ENCODE measurements at places on chromosomes 11 and 22.
A peak's percentile ranks its signal among the peaks of the same experiment; 100 is the strongest.

- peak; percentile 52 for DNase-seq
Observed at GRCh38 chr11:105211806-105212554, 72.4 kb upstream of the CARD18 start.

DNA sequence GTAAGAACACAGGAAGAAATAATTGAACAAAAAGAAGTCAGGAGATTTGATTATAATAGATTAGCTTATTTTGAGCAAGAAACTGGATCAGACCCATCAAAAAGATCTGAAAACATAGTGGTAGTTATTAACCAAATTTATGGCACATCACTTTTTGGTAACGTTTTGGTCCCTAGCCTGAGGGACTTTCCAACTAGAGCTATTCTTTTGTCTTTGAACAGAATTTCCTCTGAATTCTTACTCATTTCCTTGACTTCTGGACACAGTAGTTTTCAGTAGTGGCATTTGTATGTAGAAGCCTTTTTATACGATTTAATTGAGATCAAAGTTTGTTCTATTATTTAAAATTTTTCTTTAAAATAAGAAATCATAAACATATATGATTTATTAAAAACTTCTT is 96.5 kb upstream of the PDGFD start:
- DNase-seq = no peak

DNA sequence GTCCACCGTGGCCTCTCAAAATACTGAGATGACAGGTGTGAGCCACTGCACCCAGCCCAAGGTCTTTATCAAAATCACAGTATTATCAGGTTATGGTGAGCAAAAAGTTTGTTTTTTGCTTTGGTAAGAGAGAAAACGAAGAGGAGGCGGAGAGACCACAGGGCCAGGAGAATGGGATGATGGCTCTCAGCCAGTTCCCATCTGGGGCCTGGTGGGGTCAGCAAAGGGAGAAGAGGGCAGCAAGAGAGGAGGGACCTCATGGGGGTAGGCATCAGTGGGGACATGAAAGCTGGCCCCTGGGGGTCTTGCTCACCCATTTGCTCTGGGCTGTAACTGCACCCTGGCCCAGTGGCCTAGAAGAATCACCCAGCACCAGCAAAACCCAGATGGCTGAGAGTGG is 190.2 kb downstream of the SHANK2 start:
- no peak for DNase-seq

- DNase-seq = no peak
Observed at GRCh38 chr11:69243496-69244200, 50.3 kb upstream of the MYEOV start.

DNA sequence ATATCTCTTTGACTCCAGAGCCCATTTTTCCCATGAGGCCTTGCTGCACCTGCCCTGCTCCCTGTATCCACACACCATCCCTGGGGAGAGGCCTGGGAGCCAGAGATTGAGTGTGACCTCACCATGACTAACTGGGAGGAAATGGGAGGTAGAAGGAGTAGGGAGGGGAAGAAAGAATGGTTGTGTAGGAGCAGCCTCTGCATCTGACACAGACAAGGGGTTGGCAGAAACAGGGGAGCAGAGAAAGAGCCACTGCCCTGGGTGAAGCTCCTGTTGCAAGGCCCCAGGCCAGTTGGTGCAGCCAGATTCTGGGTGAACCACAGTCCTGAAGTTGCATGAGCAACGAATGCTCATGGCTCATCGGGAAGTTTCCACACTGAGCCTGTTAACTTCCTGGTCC is 32.4 kb downstream of the POU2F3 start:
- no peak for DNase-seq

DNA sequence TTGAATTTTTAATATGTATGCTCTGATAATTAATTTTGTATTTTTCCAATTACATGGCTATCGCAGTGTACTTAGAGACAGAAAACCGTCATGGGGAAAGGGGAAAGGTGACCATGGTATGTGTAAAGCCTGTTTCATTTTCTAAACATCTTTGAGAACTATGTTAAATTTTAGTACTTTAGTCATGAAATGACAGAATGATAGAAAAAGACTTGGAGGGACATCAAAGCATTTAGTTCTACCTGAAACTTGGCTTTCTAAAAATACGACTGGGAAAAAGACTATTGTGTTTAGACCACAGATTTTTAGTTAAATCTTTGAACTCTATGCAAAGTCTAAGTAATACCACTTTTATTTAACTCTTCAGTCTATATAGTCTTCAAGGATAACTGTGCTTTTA is 54.1 kb downstream of the MAML2 start:
- DNase-seq = no peak

DNA sequence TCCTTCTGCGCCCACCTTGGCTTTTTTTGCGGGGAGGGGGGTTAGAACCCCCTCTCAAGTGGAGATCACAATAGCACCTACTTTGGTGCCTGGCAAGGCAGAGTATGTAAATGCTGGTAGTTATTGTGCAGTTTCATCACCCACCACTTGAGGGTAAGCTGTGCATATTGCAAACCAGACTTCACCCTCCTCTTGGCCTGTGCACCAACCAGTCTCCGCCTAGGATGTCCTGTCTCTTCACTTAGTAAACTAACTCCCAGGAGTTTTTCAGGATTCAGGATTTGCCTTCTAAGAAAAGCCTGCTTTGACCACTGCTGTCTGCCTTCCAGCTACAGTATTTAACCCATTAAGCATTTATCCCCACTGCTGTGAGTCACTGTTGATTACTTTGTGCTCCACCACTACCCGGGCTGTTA is 2.0 kb upstream of the UBXN1 start:
- DNase-seq = peak; percentile 87

GRCh38 chr11:118341815-118342489 is 553 bp downstream of the CD3D start:
- no peak for DNase-seq

DNA sequence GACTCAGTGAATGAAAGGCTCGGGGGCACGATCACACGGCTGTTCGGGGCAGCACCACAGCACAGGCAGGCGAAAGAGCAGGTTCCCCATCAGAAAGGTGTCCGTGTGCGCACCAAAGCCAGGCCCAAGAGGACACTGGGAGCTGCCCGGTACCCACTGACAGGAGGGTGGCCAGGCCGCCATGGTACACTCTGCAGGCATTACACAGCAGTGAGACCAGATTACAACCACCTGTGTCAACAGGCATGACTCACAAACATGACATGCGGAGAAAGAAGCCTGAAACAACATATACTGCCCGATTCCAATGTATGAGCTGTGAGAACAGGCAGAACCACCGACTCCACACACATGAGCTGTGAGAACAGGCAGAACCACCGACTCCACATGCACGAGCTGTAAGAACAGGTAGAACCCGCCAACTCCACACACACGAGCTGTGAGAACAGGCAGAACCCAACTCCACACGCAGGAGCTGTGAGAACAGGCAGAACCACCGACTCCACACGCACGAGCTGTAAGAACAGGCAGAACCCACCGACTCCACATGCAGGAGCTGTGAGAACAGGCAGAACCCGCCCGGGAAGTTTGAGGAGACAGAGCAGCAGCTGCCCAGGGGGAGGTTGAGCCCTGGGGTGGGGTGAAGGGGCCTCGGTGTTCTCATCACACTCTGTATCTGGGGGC is 32.6 kb downstream of the KIAA0930 start:
- no peak for DNase-seq

- DNase-seq = no peak
Observed at GRCh38 chr22:34861787-34862186, 204.2 kb upstream of the ISX start.

- no peak for DNase-seq
Observed at GRCh38 chr22:44884562-44884961, 125.2 kb downstream of the PHF21B start.

GRCh38 chr22:44659140-44659539 is 42.9 kb upstream of the PRR5 start:
- no peak for DNase-seq

Data from HT-29 (cell line).